ENCODE measurements at places on chromosomes 3 and 15.

- DNase-seq, result no peak
Measured at GRCh38 chr3:52237657-52238172, 1.2 kb downstream of the TWF2 start.

DNA sequence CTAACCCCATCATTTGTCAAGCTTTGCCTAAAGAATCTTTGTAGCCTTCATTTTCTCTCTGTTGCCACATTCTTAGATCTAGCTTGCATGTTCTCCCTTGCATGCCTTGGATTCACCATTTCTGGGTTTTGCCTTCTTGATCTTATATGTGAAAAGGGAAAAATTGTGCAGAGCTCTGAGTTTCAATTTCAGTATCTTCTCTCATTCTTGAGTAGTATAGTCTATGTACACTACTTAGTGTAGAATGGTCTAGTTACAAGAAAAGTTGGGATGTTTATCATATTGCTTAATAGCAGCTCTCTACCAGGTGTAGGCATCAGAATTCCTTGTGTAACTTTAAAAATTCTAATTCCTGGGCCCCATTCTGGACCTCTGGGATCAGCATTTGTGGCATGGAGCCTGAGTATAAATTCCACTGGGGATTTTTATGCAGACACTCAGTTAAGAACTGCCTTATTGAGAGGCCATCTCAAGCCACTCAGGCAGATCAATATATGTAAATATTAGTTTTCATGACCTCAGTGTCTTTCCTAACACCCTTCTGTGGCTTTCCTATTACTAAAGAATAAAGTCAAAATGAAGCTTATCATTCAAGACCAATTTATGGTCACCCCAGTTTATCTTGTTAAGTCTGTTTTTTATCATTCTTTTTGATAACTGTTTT lies 23.4 kb downstream of the GTF2E1 start:
- DNase-seq, result no peak

DNA sequence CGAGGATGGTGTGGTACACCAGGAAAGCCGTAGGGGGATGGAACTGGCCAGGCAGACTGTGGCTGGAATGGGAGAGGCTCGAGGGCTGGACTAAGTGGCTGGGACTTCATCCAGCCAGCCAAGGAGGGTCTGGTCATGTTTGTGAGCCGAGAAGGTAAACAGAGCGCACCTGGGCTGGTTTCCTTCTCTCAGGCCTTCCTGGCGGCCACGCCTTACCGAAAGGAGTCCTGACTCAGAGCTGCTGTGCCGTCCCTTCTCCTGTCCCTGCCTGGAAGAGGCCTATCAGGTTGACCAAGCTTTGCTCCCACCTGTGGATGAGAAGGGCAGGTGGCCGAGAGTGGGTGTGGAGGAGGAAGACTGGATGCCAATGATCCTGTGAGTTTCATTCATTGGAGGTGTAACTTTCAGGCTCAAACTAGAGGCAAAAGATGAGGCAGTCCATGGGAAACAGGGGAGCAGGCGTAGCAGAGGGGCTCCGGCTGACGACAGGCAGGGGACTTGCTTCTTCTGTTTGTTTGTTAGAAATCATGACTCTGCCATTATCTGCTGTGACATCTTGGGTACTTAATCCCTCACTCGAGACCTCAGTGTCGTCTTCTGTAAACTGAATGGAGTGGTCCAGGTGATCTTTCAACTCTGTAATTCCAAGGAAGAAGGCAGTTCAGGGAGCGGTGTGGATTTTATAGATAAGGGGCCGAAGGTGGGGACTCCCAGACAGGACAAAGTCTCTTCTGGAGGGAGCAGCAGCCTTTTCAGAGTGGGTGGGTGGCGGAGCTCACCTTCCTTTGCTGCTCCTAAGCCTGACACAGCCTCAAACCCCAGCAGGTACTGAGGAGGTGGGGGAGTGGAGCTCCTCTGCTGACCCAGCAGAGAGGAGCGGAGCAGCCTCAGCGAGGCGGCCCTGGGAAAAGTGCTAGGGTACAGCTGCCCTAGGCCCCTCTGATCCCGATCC lies 71.8 kb upstream of the GATM start:
- no peak for DNase-seq

DNA sequence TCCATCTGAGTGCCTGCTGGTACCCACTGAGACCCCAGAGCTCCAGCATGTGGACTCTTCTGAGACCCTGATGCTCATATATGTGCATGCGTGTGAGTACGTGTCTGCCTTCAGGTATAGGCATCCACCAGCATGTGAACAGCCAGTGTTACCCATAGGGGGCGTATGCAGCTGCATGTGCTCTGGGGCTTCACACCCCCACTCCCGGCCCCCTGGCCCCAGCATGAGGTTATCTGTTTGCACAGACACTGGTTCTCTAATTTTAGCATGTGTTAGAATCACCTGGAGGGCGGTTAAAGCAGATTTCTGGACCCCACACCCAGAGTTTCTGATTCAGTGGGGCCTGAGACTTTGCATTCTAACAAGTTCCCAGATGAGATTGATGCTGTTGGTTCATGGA lies 824 bp upstream of the CILP start:
- peak; percentile 46 for DNase-seq

DNA sequence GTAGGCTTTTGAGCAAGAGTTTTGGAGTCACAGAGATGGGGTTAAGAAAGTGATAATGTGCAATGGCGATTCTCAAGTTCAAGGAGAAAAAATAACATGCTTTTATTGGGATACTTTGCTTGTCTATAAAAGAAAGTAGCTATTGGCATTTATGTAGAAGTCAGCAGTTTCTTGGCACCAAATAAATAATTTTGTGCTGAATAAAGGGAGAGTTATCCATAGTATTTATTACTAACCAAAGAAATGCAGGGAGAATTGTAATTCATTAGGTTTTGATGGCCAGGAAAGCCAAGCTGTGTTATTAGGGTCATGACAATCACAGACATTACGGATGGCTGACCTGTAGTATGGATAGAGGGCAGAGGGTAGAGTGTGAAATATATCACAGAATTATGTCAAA lies 33.1 kb downstream of the BTD start:
- no peak for DNase-seq

DNA sequence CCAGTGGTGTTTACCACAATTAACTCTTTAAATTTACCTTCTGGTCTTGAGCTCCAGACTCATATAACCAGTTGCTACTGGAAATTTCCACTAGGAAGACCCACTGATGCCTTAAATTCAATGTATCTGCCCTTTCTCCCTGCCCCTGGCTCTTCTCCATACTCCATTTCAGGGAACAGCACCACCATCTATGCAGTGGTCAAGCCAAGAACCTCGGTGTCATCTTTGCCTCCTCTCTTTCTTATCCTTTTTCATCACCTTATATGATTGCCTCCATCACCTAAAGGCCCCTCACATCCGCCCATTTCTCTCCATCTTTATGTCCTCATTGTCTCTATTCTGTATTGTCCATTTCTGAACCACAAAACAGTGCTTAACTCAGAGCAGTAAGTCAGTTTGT lies 20.7 kb upstream of the MFSD1 start:
- no peak for DNase-seq

DNA sequence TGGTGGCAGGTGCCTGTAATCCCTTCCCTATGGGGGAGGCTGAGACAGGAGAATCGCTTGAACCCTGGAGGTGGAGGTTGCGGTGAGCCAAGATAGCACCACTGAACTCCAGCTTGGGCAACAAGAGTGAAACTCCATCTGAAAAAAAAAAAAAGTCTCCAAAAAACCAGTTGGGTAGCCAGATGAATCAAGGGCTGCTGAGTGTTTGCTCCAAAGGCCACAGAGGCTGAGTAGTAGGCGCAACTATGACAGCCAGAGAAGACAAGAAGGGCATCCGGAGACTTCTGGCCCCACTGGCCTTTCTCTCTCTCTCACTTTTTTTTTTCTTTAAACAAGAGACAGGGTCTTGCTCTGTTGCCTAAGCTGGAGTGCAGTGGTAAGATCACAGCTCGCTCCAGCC lies 131.8 kb downstream of the SMAD6 start:
- no peak for DNase-seq

DNA sequence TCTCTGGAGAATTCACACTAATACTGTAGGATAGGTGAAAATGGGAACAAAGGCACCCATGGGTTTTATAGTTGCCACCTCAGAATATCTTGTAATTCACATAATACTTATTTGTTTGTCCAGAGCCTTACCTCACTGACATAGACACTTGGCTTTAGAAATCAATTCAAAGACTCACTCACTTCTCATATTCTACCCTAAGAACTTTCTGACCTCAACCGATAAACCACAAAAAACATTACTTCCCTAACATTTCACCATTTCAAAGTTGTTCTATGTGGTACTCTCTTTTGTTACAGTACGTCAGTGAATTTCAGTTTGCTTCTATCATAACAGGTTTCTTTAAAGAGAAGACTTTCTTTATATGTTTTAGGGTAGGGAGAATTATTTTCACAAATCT lies 359.3 kb downstream of the IGSF11 start:
- no peak for DNase-seq

GRCh38 chr3:150747886-150748683 lies 14.9 kb downstream of the SIAH2 start:
- DNase-seq, result no peak

- DNase-seq, result peak; percentile 63
Measured at GRCh38 chr3:194671511-194671899, 486 bp downstream of the LSG1 start.

DNA sequence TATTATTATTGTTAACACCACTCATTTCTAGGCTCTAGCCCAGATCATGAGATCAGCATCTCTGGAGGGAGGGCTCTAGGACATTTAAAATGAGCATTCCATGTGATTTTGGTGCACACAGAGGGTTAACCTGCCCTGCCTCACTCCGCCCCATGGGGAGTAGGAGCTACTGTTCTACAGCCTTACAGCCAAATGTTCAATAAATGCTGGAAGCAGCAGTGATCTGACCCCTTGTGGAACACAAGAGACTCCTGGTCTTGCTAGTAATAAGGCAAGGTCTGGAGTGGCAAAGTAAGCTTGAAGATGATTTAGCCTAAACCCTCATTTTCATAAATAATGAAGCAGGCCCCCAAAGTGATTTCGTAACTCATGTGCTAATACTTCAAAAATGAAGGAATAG lies 166.4 kb upstream of the EOMES start:
- peak; percentile 5 for DNase-seq

GRCh38 chr3:112498914-112499711 lies at the start of gene BTLA:
TSS of gene BTLA (minus strand) at chr3:112499472. CDS start at chr3:112499358, 114 bp downstream.
- DNase-seq, result peak; percentile 45

DNA sequence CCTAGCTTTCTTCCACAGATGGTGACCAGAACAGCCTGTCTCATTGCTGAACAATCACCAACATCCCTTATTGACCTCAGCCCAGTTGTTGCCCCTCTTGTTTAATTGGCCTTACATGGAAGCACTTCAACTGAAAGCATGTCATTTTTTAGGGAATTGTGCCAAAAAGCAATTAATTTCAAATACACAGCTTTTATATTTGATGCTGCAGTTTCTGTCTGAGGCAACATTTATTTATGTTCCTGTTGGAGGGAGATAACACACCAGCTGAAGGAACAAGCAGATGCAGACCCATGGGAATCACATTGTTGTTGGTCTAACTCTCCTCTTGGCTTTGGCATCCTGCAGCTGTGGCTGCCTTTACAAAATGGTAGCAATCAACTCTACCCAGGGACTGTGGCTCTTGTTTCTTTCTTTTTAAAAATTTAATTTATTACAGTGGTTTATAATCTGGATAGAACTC lies 498.1 kb upstream of the RGMA start:
- no peak for DNase-seq

DNA sequence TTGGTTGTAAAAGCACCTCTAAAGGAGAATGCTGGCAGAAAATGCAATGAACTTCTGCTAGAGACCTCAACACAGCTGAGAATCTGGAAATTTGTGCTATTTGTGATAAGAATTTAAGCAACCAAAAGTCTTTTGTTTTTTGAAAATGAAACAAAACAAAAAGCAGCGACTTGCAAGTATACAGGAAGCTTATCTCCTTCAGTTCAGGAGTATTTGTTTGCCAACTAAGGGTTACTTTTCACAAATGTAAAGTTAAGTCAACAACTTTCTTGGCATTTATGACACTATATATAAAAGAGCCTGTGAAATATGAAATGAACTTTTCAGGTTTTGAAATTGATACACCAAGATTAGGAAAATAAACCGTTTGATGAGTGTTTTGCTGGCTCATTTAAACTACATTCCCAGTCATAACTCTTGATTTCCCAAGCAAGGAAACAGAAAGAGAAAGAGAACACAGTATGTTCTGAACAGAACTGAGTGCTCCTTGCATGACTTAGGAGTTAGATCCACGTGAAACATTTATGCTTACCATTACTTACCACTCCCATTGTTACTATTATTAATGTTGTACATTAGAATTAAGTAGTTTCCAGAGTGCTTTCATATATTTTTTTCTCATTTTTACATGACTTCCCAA lies 92.3 kb upstream of the COL8A1 start:
- no peak for DNase-seq

- no peak for DNase-seq
Measured at GRCh38 chr15:89864958-89865739, 28.6 kb downstream of the AP3S2 start.

DNA sequence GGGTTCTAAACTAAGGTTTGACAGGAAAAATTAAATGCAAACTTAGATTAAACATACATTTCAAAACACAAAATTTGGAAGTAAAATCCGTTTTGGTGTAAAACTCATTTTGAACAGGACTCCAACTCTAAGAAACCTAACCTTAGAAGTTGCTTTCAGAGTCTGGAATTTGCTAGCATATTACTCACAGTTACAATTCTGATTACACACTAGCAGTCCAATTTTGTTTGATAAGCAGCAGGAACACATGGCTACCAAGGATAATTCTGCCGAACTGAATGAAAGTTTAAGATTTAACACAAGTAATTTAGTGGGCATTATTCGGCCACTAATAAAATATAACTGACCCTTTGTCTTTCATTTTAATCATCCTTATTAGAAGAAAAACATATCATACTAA lies 49.6 kb downstream of the FRMD5 start:
- DNase-seq, result no peak

DNA sequence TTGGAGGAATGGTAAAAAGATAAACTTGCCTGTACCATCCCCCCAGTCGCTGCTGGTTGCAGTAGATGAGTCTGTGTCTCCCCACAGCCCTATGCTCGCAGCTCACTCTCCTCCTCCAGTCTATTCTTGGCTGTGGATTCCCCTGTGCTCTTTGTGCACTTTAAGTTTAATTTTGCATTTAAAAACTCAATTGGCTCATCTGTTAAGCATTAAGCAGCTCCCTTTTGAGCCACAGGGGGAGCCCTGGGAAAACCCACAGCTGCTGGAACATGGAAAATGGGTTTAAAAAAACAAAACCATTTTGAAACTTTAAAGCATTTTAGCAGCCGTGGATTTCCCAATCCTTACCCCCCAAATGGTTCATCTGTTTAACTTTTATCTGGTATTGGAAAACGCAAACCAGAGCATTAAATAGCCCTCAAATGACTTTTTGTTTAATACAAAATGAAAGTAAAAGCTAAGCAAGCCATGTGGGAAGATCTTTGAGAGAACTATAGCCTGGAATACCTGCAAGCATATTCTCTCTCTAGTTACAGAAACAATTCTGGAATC lies 536.9 kb downstream of the ZIC1 start:
- no peak for DNase-seq

DNA sequence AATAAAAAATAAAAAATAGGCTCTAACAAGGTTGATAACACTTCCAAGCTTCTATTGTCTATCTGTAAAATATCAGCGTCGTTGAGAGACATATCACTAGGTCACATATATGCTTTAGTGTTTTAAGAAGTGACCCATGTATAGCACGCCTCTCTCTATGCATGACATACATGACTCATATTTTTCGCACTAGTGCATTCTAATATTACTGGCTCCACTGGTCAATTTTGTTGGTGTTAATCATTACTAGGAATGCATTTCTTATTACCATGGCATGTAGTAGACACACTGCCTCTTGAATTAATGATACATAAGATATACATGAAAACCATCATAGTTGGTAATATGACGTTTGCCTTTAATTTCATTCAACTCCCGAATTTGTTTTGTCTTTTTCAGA lies 203.1 kb downstream of the CHL1 start:
- DNase-seq, result no peak

- no peak for DNase-seq
Measured at GRCh38 chr3:193712938-193713337, 119.9 kb downstream of the OPA1 start.
